ENCODE measurements at places on chromosomes 3 and 15.
A peak's percentile ranks its signal among the peaks of the same experiment; 100 is the strongest.

DNA sequence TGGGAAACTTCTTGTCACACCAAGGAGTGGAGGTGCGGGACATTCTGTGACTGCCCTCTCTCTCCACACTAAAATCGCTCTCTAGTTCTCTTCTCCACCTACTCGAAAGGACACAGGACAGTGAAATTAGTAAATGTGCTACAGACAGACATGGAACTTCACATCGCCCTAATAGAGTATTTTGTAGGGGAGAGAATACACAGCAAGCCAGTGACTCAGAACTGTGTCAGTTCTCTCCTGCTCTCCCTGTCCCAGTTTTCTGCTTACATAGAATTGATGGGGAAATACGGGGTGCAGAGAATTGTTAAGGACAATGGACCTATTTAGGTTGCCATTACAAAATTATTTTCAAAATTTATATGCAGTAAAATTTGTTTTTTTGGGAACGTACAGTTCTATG, 159.6 kb upstream of the GADL1 start:
- peak; percentile 16 for DNase-seq

DNA sequence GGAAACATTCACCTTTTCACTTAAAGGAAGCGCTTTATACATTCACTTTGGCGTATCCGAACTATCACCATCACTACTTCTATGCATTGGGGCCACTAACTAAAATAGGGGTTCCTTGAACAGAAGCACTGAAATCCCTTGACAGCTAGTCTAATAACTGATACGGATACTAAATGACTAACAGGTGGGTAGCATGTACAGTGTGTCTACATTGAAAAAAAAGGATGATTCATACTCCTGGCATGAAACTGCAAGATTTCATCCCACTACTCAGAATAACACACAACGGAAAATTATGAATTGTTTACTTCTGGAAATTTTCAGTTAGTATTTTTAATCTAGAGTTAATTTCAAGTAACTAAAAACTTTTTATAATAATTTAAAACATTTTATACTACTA, 96.7 kb downstream of the SMARCC1 start:
- DNase-seq: peak; percentile 53

DNA sequence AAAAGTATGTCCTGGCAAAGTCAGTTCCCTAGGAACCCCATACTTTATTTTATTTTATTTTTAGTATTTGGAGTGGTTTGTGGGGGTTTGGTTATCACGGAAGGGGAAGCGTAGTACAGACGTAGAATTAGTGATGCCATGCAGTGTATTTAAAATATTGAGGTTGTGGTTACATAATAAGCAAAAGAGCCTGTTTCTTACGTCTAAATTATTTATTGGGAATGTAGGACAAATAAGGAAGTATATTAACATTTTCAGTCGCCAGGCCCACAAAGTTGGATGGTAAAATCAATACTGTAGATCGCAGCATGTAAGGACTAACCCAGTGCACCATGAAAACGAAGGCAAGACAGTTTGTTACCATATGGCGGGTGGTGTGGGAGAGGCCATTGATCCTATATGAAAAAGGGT, 558 bp downstream of the DTWD1 start:
- no peak for DNase-seq

GRCh38 chr3:183554377-183554776, 1.1 kb downstream of the KLHL6 start:
- no peak for DNase-seq

DNA sequence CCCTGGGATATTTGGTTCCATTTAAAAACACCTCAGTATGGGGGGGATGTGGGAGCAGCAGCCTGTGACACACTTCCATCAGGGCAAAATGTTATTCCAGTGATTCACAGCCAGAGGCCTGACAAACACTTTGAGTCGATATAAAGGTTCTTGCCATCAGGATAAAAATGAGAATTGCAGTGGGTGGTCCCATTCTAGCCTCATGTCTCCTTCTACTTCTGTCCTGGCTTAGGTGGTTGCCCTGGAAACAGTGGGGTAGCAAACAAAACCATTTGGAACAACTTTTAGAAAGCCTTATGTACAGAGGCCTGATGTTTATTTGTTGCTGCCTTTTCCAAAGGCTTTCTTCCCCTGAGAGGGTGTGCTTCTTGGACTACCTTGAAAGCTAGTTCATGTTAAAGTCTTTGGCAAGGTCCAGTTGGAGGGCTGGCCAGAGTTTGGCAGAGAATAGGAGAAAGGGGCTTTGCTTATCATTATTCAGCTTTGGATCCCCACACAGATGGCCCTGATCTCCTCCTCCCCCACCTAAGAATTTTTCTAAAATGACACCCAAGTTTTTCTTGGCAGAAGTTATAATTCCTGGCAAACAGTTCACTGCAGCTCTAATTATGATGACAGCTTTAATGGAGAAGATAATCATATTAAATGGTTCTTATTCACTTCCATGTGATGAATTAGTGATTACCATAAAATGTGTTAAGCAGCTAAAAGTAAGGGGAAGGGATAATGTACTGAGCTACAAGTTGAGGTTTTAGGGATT, 84.2 kb upstream of the ZNF280D start:
- peak; percentile 64 for DNase-seq

DNA sequence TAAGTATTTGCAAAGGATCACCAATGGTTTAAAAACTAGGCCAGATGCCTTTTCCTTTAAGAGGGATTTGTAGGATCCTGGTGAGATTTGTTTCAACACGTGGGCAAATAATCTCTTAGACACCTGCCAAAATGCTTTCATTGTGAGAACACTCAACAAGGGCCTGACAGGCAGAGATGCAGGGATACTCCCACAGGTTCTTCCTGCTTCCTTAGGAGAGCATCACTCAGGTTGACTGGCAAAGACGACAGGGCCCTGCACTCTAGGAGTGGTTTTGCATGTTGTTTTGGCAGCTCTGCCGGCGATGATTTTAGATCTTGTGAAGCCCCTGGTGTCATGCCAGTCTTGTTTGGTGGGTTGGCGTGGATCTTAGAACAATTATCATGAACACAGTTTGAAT, 184.5 kb downstream of the NR1D2 start:
- DNase-seq: no peak

- no peak for DNase-seq
These were observed 1.7 kb downstream of the RASSF1 start for GRCh38 chr3:50338965-50339364.

DNA sequence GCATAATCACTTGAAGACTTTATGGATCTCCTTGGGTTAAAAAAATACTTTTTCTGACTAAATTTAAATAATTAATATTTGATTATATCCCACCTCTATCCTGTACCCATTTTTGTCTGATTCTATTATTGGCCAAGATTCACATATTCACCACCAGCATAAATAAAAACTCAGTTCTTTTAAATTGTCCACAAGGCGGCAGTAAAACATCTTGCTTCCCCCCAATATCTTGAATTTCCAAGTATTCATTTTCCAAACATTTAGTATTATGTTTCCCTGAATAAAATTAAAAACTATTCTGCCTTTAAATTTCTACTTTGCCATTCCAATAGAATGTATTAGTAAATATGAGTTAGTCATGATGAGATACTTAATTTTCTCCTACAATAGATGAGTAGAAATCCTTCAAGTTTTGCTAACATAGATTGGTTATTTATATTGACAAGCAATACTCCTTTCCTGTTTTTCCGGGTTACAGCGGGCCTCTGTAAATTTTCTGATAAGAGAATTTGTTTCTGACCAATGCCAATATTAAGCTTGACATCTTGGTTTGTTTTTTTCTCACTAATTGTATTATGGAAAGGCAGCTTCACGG, 218.7 kb upstream of the MDFIC2 start:
- peak; percentile 26 for DNase-seq

- DNase-seq: no peak
These were observed 289.2 kb upstream of the CHRM5 start for GRCh38 chr15:33679061-33679460.
